Upper lobe of left lung (tissue), 6 donors: ENCODE measurements at places on chromosomes 2 and 18.

- peak; percentile 86 for DNase-seq
Observed at GRCh38 chr2:25951071-25951547, 31.2 kb downstream of the KIF3C start.

- no peak for DNase-seq
Observed at GRCh38 chr18:27181726-27182125, 3.4 kb downstream of the CHST9 start.

- DNase-seq, result no peak
Observed at GRCh38 chr18:56148373-56148772, 490.0 kb downstream of the TXNL1 start.

DNA sequence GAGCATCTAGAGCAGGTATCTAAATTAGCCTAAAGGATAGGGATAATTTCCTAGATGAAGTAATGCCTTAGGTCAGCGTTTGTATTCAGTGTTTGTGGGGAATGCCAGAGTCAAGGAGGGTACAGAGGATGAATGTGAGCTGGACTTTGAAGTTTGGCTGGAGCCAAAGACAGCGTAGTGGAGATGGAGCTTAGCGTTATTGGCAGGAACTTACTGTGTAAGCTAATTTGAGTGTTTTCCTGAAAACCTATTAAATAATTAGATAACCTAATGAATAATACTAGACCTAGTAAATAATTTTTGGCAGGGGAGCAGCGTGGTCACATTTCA is 4.2 kb downstream of the RNF138 start:
- no peak for DNase-seq

GRCh38 chr2:134926231-134926931 is 7.8 kb downstream of the CCNT2 start:
- DNase-seq, result no peak

DNA sequence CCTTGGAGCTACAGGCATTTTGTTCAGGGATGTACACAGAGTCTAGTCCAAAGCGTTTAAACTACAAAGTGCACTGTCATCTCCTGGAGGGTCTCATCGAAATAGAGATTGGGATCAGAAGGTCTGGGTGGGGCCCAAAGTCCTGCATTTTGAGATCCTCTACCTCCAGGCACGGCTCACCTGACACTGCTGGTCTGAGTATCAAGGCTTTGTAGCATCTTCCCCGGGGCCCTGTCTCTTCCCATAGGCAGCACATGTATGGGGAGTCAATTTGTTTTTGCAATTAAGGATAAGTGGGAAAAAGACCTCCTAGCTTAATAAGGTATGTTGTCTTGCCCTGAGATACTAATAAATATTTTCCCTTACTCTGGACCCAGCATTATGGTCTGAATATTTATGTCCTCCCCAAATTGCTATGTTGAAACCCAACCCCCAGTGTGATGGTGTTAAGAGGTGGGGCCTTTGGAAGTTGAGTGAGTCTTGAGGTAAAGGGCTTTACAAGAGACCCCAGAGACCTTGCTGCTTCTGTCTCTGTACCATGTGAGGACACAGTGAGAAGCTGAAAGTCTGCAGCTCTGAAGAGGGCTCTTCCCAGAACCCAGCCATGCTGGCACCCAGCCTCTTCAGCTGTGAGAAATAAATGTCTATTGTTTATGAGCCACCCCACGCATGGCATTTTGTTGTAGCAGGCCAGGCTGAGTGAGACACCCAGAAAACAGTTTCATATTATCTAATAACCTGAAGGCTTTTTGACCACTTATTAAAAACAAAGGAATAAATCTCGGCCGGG is 258.7 kb upstream of the HS6ST1 start:
- DNase-seq, result no peak

DNA sequence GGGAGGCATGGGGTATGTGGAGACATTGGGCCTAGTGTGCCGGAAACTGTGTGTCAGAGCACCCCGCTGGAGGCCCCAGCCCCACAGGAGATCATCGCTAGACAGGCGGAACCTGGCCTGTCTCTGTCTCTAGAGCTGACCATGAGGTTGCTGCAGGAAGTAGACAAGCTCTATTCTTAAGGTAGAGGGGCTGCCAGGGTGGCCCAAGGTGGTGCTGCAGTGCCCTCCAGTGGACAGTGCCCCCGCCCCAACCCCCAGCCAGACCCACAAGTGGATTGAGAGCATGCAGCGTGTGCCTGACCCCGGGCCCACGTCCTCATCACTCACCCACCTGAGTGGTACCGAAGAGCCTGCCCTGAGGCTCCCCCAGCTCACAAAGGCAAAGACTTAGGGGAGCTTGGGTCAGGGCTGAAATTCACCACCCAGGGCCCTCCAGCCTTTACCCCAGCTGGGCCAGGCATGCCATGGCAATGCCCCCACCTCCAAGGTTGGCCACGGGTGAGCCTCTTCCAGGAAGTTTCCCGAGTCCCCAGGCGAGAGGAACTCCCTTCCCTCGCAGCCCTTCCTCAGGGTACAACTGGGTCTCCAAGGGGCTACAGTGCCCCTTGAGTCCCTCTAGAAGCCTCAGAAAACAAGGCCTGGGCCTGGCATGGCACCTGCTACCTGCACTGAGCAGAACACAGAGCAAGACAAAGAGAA is 155.0 kb downstream of the TTC32 start:
- DNase-seq, result no peak

- no peak for DNase-seq
Observed at GRCh38 chr18:60096428-60096827, 196.6 kb downstream of the PMAIP1 start.

DNA sequence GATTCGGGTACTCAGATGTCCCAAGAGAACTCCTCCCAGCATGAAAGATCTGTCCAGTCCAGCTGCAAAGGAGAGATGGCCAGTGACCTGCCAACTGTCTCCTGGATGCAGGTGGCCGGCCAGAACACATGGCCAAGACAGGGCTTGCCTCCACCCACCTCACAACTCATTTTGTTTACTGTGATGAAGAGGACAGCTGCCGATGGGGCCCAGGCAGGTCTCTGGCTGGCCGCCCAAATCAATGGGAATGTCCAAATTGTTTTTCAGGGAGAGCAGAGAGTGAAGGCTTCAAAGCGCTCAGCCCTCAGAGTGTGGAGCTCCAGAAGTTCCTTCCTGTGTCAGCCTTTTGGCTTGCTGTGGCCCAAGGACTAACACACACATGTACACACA is 41.9 kb downstream of the FOSL2 start:
- no peak for DNase-seq

DNA sequence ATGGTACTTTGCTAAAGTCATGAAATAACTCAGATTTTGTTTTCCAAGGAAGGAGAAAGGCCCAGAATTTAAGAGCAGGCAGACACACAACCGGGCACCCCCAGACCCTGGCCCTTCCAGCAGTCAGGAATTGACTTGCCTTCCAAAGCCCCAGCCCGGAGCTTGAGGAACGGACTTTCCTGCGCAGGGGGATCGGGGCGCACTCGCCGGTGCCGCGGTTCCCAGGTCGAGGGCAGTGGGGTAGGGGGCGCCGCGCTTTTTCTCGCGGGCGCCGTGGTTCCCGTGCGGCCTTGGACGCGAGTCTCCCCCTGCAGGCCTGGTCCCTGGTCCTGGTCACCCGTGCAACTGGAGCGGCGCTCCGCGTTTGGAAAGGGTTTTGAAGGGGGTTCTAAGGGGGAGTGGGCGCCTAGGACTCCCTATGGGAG is 1.2 kb downstream of the ZNF236 start:
- no peak for DNase-seq

GRCh38 chr2:157504623-157505022 is 60.7 kb upstream of the CYTIP start:
- no peak for DNase-seq

- no peak for DNase-seq
Observed at GRCh38 chr2:209472112-209472832, 48.4 kb downstream of the MAP2 start.

DNA sequence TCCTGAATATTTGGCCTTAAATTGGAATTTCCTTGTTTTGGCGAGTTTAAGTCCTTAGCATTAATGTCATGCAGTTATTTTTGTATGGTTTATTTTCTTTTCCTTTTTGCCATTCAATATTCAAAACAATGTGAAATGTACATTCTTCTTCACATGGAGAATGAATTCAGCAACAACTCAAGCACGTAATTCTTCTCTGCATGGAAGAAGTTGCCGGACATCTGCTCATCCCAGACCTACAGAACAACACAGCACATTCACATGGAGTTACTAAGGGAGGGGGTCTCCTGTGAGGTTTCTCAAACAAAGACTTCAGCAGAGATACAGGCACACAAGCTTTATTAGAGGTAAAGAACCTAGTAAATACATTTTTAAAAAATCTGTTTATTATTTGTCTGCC is 236.8 kb downstream of the SATB2 start:
- DNase-seq, result no peak

DNA sequence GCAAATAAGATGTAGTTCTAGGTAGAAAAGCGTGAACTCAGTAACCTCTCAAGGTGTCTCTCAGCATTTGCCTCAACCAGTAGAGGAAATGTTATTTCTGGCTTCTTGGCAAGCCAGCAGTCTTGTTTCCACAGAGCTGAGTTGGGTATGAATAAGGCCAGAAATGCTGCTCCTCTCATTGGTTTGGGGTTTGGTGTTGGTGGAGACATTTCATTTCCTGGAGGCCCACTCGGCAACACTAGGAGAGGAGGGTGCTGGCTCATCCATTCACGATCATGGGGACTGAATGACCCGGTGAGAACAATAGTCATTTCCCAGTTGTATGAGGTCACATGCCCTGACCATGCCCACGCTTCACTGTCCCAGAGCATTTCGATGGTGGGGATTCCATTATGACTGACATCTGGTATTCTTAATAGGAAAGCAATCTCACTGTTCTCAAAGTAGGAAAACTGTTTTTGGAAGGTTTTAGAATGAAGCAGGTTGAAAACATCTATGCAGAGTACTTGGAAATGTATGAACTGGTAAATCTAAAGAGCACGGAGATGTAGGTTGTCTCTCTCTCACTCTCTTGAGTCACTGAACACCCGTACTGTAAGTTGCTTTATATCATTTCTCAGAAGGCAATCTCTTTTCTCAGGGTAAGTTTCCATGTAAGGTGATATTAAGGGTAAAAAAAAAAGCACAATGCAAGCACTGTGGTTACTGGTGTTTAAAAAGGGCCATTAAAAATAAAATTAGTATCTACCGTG is 37.1 kb upstream of the CTLA4 start:
- DNase-seq, result no peak

DNA sequence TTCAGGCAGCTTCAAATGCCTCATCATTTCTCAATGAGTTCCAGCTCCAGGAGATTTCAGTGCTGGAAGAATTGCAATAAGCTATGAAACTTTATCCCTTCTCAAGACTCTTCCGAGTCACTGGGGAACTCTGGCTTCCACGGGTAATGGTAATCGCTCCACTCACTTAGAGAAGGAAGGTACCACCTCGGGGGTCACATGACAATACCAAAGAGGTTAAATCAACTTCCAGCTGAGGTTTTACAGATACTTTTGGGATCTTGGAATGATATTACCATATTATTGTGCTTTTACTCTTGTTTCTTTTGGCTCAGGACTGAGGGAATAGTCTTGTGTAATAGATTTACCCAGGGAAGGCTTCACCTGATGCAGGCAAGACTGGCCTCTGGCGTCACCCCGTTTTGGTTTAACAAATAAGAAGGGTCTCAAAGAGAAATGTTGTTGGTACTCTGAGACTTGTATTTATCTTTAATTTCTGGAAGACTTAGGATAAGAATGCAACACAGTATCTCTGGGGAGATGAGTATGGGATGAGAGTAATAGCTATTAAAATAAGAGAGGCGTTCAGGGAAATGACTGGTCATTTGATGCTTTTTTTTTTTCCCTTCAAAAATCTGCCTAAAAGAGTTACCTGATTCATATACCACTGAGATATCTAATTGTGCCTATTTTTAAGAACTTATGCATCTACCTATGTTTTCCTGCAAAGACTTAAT is 316.9 kb upstream of the ZEB2 start:
- DNase-seq, result no peak

GRCh38 chr2:129923265-129924091 is 56.0 kb upstream of the RAB6C start:
- DNase-seq, result no peak

DNA sequence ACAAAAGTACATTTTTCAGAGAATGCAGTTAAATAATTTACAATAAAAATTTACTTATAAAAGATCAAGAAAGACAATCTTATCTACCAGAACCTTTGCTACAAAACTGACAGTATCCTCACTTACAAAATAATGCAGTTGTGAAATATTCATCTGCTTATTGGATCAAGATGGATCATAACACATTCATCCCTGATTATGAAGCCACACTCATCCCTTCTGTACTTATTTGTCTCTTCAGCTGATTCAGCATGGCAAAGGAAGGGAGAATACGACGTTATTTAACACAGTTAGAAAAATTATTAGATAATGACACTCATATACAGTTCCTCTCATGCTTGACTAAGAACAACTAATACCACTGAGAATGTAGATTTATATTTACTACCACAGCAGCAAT is 46.4 kb downstream of the TCF4 start:
- no peak for DNase-seq

DNA sequence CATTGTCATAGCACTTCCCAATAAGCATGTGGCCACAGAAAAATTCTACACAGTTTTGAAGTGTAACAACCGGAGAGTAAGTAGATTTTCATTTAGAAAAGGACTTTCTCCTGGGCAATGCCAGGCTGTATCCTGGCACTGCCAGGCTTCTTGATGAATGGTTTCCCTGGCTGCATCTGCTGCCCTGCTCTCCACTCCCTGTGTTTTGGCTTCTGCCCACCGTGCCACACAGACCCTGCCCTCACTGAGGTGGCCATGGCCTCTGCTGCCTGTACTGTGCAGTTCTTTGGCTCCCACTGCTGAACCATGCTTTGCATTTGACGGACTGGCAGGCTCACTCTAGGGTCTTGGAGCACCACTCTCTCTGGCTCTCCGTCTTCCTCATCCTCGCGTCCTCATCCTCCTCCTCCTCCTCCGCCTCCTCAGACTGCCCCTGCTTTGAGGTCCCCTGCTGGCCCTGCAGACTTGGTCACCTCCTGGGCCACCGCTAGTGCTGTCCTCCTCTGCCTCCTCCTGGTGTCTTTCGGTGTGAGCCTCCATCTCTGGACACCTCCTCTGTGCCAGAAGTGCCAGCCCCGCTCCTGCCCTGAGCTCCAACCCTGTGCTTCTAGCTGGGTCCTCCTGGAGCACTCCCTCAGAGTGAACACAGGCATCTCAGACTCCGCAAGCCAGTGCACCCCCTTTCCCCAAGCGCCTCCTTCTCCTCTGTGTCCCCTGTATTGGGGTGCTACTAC is 45.9 kb upstream of the CNGA3 start:
- DNase-seq, result no peak

GRCh38 chr2:143259368-143259958 is 130.2 kb downstream of the ARHGAP15 start:
- DNase-seq, result peak; percentile 62
